ENCODE measurements at places on chromosomes 6 and 20.

DNA sequence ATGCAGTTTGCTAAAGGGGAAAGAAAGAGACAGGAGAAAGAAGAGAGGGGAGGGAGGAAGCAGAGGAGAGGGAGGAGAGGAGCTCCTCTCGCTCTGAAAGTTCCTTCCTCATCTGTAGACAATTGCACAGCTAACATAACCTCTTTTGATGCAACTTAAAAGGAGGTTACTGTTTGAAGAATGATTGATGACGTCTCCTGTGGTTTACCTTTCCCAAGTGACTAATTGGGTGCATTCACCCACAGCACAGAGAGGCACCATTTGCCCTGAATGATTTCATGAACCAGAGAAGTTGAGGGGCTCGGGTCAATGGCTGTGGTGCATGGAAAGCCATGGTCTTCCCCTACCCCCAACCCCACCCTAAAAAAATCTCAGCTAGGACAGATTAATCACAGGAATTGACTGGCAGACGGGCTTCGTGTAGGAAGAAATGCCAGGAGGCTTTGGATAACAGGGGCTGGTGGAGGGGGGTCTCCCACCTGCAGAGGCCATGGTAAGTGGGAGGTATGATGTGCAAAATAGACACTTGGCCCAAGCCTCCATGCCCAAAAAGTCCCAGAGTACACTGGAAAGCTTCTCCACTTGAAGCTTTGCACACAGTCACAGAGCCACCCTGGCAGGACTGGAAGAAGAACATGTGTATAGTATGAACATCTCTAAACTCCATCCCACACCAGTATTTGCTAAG, 213.7 kb downstream of the ANKRD60 start:
- no peak for DNase-seq

DNA sequence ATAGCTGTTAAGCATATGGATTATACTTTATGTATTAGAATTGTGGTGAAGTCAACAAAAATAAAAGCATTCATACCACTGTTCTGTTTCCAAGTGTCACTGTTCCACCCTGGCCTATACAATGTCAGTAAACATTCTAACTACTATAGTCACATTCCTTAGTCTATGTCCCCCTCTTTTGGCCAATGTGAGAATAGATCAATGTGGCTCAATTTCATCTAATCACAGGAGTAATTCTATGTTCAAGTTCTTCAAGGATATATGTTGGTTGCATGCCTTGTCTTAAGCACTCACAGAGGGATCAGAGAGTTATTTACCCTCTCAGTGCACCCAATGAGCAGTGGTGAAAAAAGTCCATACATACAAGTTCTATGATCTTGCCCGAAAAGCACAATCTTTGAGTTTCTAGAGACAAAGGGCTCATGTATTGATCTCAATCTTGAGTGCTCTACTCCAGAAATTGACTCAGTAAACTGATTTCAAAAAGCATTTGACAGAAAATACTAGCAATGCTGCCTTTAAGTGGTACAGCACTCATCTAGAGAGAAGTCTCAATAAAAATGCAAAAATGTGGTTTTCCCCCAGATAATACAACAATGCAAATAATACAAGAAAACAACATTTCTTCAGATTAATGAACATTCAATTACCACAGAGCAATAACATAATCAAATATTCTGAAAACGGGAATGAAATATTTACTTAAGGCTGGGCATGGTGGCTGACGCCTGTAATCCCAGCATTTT, 16.5 kb downstream of the SMLR1 start:
- DNase-seq, result no peak

DNA sequence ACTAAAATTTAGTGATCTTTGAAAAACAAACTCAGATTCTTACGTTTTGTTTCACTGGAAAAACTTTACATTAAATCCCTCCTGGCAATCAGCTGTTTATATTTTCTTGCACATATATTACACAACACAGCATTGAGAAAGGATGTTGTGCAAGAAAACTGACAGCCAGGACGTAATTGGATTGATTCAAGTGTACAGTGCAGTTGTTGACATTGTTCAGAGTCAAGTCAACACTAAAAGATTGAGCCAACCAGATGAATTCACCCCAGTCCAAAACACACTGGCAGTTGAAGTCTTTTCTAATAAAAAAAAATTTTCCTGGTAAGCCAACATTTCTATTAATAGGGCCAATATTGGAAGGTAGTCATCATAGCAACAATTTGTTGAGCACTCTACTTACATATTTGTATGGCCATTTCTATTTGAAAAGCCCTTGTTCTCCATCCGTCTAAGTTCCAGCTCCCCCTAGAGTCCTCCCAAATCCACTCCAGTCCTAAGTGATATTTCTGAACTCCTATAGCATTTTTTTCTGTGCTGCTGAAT, 20.9 kb upstream of the VNN1 start:
- DNase-seq, result no peak

GRCh38 chr6:125957845-125958244, 1.3 kb downstream of the HINT3 start:
- DNase-seq, result no peak

- DNase-seq, result no peak
These were observed 124.4 kb upstream of the JARID2 start for GRCh38 chr6:15121443-15121842.

DNA sequence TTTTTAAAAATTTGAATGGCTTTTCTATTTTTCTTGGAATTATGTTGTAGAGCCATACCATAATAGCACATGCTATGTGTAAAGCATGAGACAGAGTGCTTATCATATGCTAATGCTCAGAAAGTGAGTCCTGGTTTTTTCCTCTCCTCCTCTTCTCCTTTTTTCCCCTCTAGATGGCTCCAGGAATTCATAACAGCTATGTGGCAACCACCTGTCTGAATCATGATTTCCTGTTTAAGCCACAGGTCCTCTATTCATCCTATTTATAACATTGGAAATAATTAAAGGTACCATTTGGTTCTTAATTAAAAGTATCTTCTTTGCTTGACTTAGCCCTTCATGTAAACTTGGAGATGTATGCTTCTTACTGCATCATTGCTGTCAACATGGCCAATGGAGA, 260.0 kb upstream of the MAP3K7 start:
- DNase-seq, result no peak

DNA sequence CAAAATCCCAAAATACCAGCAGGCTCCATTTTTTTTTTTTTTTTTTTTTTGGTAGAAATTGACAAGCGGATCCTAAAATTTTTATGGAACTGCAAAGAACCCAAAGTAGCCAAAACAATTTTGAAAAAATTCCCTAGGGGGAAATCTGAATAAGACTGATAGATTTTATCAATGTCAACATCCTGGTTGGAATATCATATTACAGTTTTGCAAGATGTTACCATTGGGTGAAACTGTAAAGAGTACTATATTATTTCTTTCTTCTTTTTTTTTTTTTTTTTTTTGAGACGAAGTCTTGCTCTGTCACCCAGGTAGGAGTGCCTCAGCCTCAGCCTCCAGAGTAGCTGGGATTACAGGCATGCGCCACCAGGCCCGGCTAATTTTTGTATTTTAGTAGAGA, 29.4 kb upstream of the BEND3 start:
- DNase-seq, result no peak

- DNase-seq, result no peak
These were observed 144.0 kb upstream of the AGPAT4 start for GRCh38 chr6:161417717-161418462.

- no peak for DNase-seq
These were observed 442.1 kb downstream of the BCKDHB start for GRCh38 chr6:80548532-80548931.

DNA sequence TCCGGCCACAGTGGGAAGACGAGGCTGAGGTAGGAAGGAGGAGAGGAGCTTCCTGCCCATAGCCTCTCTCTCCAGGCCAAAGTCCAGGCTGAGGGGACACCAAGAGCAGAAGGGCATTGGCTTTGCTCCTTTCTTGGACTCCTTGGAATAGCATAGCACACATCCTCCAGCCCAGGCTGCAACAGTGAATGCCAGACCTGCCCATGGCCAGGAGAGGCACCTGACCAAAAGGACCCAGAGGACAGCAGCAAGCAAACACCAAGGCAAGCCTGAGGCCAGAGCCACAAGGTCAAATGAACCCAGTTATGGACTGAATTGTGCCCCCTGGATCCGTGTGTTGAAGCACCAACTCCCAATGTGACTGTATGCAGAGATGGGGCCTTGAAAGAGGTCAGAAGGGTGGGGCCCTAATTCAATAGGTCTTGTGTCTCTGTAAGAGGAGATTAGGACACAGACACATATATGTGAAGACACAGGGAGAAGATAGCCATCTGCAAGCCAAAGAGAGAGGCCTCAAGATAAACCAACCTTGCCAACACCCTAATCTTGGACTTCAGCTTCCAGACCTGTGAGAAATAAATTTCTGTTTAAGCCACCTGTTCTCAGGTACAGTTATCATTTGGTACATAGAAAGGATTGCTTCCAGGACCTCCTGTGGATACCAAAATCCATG, 126.5 kb upstream of the NXT1 start:
- DNase-seq, result no peak

GRCh38 chr6:20840675-20841074, 306.4 kb downstream of the CDKAL1 start:
- DNase-seq, result no peak

DNA sequence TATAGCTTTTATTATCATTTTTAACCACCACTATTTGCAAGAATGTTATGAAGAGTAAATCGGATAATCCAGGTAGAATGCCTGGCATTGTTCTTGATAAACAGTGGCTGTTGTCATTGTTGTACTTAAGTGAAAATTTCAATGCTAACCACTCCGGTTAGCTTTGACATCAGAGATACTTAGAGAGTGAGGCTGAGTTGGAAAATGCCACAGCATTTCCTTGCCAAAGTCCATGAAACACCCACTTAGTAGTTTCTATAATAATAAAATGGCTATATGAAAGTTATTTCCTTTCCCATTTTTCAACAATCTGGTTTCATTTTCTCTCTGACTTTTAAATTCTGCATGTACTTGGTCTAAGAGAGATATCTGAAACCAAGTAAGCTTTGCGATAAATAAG, 132.0 kb downstream of the CDK19 start:
- DNase-seq, result no peak

DNA sequence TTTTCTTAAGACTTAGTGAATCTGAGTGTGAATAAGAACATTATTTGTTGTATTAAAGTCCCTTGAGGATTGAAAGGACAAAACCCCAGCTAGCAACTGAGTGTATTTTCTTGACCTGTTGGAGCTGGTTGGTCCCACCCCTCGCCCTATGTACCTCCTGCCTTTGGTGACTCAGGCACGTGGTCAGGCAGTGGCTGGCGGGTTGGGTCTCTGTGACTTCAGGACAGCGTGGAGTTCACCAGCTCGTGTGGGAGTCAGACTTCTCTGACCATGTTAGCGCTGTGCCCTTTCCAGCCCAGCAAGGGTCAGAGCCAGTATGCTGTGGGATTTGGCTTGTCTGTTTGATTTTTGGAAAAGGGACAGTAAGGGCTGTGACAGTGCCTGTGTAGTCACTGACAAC, 93.7 kb downstream of the SSR1 start:
- DNase-seq, result no peak

DNA sequence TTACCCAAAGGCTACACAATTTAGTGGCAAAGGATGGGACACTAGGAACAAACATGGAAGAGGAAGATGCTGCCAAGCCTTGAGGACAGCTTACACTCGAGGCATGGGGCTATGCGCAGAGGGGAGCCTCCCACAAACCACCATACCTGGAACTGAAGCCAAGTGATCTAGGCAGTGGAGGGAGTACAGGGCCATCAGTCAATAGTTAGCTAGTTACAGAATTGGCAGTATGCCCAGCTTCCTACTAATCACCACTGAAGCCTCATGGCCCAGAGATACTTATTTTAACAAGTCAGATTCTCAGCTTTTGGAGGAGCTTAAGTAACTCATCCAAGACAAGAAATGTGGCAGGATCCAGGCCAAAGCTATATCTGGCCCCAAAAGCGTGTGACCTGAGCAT, 226.6 kb upstream of the MOCS1 start:
- no peak for DNase-seq

DNA sequence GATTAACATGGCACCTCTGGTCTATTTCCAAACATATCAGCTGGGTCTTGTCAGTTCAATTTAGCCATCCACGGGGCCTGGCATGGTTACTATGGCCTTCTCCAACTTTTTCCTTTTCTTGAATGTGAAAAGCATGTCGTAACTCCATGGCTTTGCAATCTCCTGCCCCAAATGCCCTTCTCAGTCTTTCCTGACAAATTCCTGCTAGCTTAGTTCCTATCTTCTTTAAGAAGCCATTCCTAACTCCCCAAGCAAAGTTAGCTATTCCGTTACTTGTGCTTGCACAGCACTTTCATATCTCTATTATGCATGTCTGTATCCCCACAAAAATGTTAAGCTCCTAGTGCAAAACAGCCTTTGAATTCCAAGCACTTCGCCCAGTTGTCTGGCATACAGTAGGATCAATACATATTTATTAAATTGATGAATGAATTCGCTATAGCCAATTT, 105.6 kb downstream of the AIG1 start:
- DNase-seq, result no peak

GRCh38 chr6:8085053-8085511, 17.3 kb downstream of the EEF1E1 start:
- no peak for DNase-seq

DNA sequence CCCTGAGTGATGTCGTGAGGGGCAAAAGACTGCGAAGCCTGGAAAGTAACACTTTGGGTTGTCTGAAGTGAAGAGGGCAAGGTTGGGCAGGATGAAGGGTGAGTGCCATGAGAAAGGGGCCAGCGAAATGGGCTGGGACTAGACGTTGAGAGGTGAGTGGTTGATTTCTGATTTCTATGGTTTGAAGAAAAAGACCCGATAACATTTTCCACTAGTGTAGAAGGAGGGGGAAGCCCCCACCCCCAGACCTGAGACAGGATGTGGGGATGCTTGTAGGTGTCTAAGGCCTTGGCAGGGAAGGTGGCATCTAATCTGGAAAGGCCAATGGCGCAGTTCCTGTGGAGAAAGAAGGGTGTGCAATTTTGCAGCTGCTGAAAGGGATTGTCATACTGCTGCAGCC, 25.3 kb upstream of the KIF3B start:
- DNase-seq, result peak; percentile 13

GRCh38 chr6:1901556-1901955, 291.8 kb downstream of the FOXC1 start:
- no peak for DNase-seq

- DNase-seq, result no peak
These were observed 26.0 kb upstream of the CCND3 start for GRCh38 chr6:41967312-41968287.
